ENCODE measurements at places on chromosomes 11 and 22.

GRCh38 chr22:44182588-44183286 lies 2.0 kb downstream of the PARVG start:
- DNase-seq = no peak

DNA sequence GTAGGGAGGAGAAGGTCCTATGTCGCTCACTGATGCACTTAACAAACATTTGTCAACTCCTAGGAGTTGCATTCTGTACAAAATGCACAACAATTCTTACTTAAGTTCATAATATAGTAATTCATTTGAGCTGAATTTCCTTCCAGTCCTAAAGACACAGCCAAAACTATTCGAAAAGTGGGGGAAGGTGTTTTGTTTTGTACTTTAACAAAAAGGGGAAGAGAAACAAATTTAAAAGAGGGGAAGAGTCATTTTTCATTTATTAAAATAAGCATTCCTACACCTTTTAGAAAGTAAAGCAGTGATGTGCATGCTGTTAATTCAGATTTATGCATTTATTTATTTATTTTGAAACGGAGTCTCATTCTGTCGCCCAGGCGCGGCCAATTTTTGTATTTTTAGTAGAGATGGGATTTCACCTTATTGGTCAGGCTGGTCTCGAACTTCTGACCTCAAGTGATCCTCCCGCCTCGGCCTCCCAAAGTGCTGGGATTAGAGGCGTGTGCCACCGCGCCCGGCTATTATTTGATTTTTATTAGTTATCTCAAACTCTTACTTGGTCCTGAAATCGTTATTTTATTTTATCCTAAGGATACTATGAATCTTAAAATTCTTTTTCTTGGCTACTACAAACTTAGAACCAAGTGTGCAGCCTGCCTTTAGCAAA lies 1.1 kb upstream of the FANCF start:
- DNase-seq = no peak

DNA sequence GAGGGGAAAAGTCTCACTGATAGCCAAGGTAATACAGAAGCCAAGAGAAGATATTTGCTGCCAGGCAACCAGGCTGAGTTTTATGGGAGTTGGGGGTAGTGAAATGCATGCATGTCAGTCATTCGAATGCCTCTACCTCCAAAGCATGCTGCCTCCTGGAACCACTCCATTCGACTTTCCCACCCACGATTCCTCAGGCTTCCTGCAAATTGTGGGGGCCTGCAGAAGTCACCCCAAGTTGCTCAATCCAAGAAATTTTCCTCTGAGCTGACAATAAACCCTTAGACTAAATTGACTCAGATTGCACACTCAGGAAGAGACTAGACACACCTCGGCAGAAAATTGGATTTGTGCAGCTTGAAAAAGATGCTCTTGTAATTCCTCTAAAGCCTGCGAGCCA lies 73.6 kb upstream of the GRK3 start:
- DNase-seq = no peak

DNA sequence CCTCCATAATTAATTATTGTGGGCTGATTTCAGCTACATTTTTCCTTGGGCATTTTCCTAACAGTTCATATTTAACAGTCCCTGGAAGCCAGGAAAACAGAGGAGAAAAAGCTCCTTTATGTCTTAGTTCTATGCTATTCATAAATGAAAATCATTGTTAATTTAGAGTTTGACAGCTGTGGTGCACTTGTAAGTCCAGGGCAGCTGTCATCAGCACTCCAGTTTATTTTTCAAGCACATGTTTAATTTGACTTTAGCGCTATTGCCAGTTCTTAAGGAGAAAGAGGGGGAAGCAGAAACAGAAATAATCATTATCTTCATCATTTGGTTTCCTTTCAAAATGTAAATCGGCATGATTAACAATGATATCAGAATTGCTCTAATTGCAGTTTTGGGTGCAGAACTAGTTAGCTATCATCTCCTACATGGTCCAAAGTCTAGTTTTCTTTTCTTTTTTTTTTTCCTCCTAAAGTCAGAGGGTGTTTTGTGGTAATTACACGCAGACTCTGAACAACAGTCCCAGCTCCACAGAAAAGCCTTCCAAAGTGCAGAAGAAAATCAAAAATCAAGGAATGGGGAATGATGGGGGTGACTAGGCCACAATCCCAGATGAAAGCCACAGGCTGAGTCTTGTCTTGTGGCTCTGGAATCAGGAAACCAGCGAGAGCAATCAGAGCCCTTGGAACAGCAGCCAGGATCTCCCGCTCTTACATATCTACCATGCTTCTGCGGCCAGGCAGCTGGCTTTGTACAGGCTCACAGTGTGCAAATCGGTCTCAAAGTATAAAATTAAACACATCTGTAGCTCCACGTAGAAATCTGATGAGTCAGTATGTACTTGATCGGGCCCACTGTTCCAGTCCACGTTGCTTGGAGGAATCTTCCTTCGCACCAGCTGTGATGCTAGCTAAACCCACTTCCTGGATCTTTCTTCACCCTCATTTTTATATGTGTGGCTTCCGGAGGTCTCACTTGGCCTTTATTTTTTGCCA lies 91.9 kb downstream of the SPON1 start:
- no peak for DNase-seq

DNA sequence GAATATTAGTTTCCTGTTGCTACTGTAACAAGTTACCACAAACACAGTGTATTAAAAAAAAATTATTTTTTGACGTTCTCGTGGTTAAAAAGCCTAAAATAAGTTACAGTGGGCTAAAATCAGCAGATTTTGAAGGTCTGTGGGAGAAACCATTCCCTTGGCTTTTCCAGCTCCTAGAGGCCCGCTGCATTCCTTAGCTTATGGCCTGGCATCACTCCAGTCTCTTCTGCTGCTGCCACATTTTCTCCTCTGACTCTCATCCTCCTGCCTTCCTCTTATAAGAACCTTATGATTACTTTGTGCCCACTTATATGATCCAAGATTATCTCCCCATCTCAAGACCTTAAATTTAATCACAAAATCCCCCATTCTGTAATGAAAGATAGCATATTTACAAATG lies 392.7 kb downstream of the GUCY1A2 start:
- no peak for DNase-seq

DNA sequence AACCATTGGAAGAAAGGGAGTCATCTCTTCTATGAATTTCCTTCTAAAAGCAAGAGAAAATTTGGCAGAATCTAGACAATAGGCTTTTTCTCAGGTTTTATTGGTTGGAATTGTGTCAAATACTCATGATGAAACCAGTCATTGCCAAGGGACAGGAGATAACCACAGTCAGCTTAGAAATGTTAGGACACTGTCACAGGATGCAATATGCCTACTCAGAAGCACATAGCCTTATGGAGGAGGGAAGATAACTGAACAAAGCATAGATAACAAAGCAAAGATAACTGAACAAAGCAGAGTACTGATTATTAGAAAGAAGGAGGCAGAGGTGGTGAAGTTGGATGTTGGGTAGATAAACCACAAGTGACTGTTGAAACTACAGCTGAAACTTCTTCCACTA lies 303.5 kb upstream of the PDGFD start:
- DNase-seq = no peak

- DNase-seq = no peak
These were observed 33.3 kb downstream of the NF2 start for GRCh38 chr22:29636751-29637150.

- no peak for DNase-seq
These were observed 6.8 kb downstream of the SAC3D1 start for GRCh38 chr11:65047581-65048422.

DNA sequence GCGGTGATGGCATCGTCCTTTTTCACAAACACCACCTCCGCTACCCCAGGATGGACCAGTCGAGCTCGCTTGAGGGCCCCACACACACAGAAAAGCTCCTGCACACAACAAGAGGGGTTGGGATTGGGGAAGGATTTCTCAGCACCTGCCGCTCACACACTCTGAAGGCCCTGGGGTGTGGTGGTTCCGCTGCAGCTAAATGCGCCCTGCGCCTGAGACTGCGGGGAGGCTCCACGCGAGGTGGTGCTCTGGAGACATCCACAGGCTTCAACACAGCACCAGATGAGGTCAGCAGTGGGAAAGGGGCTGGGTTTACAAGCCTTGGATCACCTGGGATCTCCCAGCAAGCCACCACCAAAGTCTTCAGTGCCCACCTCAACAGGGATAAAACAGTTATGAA lies 22.7 kb downstream of the POLDIP3 start:
- DNase-seq = no peak

GRCh38 chr11:120548682-120549209 lies 37.2 kb downstream of the GRIK4 start:
- DNase-seq = no peak

DNA sequence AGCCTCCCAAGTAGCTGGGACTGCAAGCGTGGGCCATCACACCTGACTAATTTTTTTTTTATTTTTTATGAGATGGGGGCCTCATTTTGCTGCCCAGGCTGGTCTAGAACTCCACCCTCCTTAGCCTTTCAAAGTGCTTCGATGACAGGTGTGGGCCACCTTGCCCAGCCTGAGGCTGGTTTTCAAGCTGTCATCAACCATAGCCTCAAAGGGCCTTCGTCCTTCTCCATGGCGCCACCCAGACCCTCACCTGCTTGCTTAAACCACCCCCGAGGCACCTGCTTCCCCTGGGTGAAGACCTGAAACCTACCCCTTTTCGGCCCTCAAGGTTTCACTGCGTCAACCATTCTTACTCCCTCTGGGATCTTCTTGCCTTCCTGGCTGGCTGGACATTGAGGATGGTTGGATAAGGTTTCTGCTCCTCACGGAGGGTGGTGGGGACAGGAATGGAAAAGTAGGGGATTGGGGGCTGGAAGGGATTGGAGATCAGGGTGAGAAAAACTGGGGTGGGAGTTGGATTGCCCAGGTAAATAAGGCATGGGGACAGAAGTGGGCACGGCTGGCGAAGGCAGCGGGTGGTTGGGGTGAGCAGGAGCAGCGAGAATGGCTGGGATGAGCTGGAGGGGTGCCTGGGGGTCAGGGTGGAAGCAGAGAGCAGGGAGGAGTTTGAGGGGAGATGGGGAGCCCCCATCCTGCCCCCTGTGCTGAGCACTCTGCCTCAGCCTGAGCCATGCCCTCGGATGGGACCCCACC lies 2.8 kb upstream of the ACR start:
- DNase-seq = no peak

GRCh38 chr11:74682731-74683278 lies 48.4 kb downstream of the CHRDL2 start:
- DNase-seq = no peak

GRCh38 chr22:46233231-46233630 lies 16.9 kb downstream of the CDPF1 start:
- DNase-seq = no peak

GRCh38 chr11:35305670-35306382 lies 113.5 kb downstream of the SLC1A2 start:
- DNase-seq = no peak

- DNase-seq = no peak
These were observed 303.8 kb downstream of the NTM start for GRCh38 chr11:131674051-131674755.

GRCh38 chr11:20448834-20449233 lies 61.3 kb downstream of the PRMT3 start:
- no peak for DNase-seq
